Activated CD4-positive, alpha-beta T cell treated with anti-CD3 and anti-CD28 coated beads for 1 hour (primary cell): ENCODE measurements at places on chromosomes 11 and 22.

GRCh38 chr11:115527534-115528125 lies 23.4 kb upstream of the CADM1 start:
- no peak for DNase-seq

DNA sequence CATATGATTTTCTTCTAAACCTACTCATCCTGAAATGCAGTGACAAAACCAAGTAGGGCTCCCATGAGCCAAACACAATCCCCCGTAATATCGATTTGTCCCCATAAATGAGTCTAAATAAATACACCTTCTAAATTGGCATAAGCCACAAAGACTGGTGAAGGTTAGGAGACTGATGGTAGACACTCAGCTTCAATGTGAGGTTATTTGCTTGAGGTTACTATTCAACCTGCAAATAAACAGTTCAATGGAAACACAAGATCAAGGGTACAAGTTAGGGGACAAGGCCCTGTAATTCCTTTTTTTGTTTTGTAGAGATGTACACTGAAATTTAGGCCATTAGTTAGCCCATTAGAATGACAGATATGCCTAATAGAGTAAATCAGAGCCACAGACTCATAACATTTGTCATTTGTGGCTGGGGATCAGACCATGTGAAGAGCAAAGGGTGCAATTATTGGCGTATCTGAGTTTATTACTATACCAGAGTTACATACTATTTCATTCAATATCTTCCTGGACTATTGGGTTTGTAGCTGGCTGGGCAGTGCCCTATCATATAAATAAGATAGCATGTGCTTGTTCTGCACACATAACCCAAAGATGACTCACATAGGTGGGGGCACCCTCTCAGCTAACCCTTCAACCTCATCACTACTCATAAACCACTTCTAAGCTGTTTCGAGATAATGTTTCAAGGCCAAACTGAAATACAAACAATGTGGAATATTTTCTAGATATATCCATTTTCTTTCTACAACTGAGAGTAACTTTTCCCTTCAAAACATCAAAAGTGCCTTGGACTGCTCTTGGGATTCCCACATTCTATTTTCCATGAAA lies 695.3 kb downstream of the KCNA4 start:
- DNase-seq = no peak

- DNase-seq = no peak
These were observed 31.4 kb downstream of the LIMK2 start for GRCh38 chr22:31243339-31244045.

GRCh38 chr11:22635689-22636088 lies 10.1 kb upstream of the FANCF start:
- no peak for DNase-seq

DNA sequence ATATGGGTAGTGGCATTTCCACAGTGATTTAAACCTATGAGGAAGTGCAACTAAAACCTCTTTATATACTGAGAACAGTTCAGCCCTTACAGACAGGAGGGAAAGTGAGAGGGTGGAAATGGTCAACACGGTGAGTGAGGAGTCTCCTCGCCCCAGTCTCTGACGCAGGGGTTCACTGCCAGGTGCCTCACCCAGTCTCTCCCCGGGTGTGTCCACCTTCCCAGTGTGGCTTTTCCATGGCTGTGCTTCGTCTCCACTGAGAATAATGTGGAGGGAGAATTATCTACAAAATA lies 116.6 kb upstream of the TOP3B start:
- no peak for DNase-seq

- DNase-seq = no peak
These were observed 4.1 kb upstream of the NUDT8 start for GRCh38 chr11:67633758-67634365.

GRCh38 chr11:11481371-11481770 lies 128.3 kb upstream of the CSNK2A3 start:
- DNase-seq = no peak

DNA sequence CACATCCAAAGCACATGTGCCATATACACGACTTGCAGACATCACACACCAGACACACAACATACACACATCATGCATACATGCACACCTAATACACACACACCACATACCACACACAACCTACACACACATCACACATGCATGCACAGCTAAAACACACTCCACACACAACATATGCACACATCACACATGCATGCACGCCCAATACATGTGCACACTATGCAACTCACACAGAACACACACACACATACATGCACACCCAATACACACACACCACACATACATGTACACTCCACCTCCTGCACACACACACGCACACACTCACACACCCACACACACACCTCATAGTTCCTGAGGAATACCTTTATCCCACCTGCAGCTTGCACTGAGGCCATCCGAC lies 436.0 kb downstream of the MIAT start:
- no peak for DNase-seq

DNA sequence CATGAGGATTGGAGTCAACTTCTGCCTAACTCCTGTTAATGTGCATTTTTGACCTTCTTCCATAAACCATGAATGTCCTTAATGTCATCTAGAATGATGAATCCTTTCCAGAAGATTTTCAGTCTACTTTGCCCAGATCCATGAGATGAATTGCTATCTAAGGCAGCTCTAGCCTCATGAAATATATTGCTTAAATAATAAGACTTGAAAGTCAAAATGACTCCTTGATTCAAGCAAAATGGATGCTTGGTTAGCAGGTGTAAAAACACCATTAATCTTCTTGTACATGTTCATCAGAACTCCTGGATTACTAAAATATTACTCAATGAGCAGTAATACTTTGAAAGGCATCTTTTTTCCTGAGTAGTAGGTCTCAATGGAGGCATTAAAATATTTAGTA lies 238.5 kb upstream of the ZC3H12C start:
- no peak for DNase-seq

- DNase-seq = no peak
These were observed 739.8 kb downstream of the OPCML start for GRCh38 chr11:132792341-132793140.

DNA sequence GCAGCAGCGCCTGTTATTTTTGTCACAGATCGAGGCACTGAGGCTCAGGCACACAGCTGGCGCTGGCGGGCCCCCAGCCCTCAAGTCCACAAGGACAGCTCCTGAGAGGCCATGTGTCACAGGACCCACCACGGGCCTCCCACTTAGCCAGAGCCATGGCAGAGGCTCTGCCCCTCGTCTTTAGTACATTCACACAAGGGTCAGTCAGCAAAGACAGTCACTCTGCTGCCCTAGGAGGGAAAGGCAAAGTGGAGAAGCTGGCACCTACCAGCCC lies 29.1 kb downstream of the GNAZ start:
- no peak for DNase-seq

- no peak for DNase-seq
These were observed 23.9 kb downstream of the MYO7A start for GRCh38 chr11:77151804-77152509.
